Left renal cortex interstitium (tissue), 4 donors: ENCODE measurements at places on chromosomes 11 and 22. TPM values are rescaled to one million over a fixed set of nuclear protein-coding genes. Genes with fewer than 3 reads are reported as not detected.

DNA sequence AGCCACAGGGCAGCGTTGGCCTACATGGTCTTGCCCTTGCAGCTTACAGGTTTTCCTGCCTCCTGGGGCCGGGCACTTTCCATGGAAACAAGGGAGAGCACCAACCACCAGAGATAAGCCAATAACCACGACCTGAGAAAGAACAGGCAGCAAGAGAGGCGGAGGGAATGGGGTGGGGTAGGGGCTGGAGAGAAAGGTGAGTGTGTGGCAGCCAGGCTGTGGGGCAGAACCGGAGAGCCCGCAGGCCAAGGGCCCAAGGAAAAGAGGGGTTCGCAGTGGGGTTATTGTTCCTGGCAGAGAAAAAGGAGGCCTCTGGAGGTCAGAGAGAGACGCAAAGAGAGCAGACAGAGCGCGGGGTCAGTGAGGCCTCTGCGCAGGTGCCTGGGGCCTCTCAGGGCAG lies 33.2 kb downstream of the LRRC74B start:
- DNase-seq: no peak

GRCh38 chr11:61736310-61736709 lies 16.1 kb upstream of the MYRF start:
- no peak for DNase-seq

DNA sequence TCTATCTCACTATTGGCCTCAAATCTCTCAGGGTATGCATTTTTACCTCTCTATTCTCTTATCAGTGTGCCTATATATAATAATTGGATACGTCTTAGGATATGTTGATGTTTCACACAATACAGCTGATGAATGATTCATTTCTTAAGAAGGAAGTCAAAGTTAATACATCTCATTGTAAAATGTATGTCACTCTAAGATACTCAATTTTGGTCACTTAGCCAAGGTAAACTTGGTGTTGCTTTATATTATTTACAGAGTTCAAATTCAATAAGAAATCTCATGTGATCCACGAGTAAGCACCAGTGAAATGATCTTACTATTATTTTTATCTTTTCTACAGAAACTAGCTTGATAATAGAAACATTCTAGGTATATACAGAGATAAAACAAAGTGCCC lies 1266.5 kb downstream of the JRKL start:
- no peak for DNase-seq

- DNase-seq: no peak
These were observed 2.6 kb downstream of the NELL1 start for GRCh38 chr11:20671856-20672546.

The CD6 gene
- polyA plus RNA-seq: 1.8 TPM
